ENCODE measurements at places on chromosomes 7 and 10.

GRCh38 chr7:144830811-144831210 lies 5.0 kb downstream of the TPK1 start:
- DNase-seq = no peak

DNA sequence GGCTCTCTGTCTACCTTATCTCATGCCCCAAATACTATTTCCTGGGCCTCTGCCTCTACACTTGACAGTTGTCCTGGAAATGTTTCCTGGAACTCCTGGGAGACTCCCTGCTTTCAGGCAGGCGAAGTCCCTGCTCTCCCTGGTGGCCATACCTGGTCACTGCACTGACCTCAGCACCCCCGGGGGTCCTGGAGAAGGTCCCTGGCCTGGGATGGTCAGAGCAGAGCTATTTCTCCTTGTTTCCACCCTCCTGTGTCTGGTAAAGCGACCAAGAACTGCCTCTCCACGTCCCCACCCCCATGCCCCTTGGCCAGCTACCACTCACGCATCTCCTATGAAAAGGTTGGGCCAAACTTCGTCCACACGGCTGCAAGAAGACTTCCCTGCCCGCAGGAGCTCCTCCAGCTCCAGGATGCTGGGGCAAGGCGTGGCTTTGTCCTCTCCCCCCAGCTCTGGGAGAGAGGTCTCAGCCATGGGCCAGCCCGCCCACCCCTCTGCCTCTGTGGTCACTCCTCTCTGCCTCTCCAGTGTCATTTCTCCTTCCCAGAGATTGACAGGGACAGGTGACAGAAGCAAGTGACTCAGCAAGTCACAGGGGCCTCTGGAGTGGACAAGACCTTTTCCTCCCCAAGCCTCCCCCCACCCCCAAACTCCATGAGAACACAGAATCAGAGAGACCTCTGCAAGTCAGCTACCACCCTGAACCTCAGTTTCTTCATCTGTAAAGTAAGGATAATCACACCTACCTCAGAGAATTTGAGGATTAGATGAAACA lies 2.6 kb upstream of the SAMD8 start:
- DNase-seq = no peak

DNA sequence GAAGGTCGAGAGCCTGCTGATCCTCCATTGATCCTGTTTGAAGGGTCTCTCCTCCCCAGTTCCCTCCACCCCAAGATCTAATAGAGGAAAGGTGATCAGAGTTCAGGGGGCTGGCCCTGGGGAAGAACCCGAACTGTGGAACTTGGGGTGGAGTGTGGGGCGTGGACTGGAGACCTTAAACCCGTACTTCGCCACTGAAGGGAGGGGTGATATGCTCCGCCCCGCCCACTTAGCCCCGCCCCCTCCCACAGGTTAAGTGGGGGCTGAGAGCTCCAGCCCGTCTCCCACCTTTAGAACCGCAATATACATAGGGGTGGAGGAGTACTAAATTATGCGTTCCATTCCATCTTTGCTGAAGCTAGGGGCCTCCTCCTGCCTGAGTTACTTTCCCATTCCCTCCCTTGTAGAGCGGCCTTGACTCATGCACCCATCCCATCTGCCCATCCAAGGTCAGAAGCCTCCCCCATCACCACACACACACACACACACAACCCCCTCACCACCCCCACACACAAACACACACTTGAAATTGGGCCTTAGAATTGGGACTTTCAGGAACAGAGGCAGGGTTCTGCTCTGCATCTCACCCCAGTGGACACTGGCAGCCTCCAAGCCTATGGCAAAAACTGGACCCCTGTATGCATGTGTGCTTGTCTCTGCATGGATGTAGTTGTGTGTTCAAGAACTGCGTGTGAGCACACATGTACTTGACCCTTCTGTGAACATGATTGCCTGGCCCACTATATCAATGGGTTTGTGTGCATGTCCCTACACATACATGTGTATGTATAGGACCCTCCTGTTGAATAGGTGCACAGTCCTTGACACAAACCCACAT lies 991 bp downstream of the SEMA4G start:
- no peak for DNase-seq

DNA sequence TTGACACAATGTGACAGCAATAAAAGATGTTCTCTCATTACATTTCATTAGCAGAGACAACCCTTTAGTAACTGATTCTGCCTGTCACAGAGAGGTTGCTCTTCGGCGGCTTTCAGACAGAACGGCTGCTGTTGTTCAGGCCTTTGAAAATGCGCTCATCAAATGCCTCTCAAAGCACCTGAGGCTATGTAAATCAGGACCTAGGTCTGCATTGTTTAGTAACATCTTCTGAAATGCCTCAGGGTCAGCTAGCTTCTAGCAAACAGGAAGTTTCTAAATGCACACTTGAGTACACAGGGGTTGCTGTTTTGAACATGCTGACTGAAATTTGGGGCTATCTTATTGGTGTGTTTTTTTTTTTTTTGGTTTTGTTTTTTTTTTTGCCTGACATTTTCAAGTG lies 143.3 kb upstream of the DKK1 start:
- DNase-seq = no peak

Data from NCI-H524 treated with DMSO at 0.1 percent for 48 hours (cell line).